ENCODE measurements at places on chromosomes 5 and 9.

- DNase-seq, result no peak
Observed at GRCh38 chr5:5063533-5063953, 76.6 kb upstream of the ADAMTS16 start.

GRCh38 chr5:123937230-123937629, 425.3 kb downstream of the CSNK1G3 start:
- no peak for DNase-seq

DNA sequence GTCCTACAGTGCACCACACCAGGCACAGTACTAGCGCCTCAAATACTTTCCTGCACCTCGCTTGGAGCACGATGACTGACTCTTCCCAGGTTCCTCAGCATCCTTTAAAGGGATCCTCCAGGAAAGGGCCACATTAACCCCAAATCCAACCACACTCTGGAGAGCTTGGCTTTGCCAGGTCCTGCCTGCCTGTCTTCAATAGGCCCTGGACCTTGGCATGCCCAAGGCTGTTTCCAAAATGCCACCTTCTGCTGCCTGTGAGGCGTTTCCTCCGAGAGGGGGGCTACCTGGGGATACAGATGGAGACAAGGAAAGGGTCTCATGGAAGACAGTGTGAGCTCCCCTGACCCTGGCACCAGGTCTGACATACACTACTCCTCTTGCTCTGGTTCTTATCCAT, 169.9 kb downstream of the DAB2IP start:
- no peak for DNase-seq

DNA sequence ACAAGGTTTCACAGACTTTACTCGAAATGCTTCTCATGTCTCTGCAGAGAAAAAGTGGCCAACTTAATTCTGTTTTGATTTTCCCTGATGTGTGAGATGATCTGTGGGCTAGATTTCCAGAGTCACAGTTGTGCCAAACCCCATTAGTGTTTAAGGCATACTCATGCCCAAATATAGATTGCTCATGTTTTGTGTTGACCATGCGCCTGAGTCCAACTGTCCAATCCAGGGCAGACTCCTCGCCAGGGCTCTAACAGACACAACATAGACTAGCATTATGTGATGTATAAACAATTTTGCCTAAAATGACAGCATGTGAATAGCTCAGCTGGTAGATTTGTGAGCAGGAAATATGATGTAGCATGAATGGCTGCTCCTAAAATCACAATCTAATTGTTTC, 128.1 kb downstream of the PRDM6 start:
- no peak for DNase-seq

GRCh38 chr5:178786859-178787499, 56.5 kb upstream of the ZNF354A start:
- DNase-seq, result no peak

GRCh38 chr5:53779541-53779981, 219.1 kb downstream of the NDUFS4 start:
- DNase-seq, result no peak

GRCh38 chr9:91086657-91087461, 274.9 kb downstream of the AUH start:
- no peak for DNase-seq
